AG10803 (cell line): ENCODE measurements at places on chromosomes 3 and 15.
A peak's percentile ranks its signal among the peaks of the same experiment; 100 is the strongest.

GRCh38 chr3:159761848-159762635 lies 226.6 kb upstream of the IL12A start:
- DNase-seq, result peak; percentile 83

- no peak for DNase-seq
Observed at GRCh38 chr3:54065140-54065539, 57.2 kb upstream of the CACNA2D3 start.

DNA sequence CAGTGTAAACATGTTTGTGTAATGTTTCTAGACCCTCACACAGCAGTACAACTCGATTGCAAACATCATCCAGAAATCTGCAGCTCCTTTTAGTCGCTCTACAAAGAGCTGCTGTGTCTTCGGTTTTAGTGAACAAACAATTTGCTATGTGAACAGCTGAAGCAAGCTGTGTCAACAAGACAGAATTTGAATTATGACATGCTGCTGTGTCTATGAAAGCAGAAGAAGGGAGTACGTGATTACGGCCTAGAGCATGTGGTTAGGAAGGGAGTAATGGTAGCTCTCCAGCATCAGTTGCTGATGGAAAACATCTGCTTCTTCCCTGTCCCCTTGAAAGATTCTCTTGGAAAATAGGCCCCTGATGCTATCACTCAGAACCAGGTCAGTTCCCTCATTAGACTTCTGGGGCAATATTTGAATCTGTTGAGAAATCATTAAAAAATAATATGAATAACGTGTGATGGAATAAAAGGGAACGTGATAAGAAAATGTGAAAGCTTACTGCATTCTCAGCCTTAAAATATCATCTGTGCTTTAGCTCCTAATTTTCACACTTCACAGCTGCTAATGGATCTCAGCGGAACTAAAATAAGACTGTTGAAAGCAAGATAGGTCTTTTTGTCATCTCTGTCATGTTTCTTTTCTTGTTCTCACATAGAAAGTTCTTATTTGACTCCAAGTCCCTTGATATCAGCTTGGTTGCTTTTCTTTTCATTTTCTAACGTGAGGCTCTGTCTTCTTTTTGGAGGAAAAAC lies 891.5 kb downstream of the ROBO2 start:
- DNase-seq, result no peak

- no peak for DNase-seq
Observed at GRCh38 chr15:70344666-70345065, 246.9 kb upstream of the TLE3 start.

GRCh38 chr3:12455740-12456139 lies 28.5 kb upstream of the TSEN2 start:
- no peak for DNase-seq

- no peak for DNase-seq
Observed at GRCh38 chr15:45759936-45760335, 125.1 kb downstream of the SQOR start.

DNA sequence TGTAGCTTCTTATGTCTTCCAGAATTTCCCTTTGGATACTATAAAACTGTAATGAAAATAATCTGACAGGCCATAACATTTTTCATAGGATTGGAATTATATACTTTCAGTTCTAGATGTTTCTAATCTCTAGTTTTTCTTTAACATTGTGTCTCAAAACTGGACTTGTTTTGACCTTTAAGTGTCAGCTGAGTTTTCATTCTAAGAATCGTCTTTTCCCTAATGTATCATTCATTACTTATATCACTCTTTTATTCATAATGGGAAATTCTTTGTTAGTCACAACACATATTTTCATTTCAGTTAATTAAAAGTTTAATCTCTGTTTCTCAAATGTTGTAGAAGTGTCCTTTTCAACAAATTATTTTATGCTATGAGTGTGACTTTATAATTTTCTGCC lies 11.9 kb downstream of the GPR171 start:
- DNase-seq, result no peak

DNA sequence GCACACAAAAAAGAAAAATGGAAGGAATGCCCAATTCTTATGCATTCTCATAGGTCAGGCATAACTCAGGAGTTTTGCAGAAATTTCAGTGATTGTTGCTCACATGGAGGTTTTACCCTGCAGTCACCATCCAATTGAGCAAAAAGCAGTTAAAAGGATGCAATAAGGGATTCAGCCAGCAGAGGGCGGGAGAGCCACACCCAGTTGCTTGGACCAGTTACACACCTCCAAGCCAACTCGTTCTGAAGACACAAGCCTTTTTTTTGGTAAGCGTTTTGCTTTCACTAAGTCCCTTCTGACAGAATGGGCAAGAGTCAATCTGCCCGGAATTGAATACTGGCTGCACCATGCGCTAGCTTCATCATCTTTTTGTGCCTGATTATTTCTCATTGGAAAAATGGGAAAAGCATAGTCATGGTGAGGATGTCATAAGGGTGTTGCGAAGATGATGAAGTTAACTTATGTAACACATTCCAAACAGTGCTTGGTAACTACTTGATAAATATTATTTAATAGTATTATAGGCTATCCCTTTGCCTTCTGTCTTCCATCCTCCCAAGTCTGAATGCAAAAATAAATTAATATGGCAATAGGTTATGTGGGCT lies 154.4 kb upstream of the SGO1 start:
- peak; percentile 78 for DNase-seq

DNA sequence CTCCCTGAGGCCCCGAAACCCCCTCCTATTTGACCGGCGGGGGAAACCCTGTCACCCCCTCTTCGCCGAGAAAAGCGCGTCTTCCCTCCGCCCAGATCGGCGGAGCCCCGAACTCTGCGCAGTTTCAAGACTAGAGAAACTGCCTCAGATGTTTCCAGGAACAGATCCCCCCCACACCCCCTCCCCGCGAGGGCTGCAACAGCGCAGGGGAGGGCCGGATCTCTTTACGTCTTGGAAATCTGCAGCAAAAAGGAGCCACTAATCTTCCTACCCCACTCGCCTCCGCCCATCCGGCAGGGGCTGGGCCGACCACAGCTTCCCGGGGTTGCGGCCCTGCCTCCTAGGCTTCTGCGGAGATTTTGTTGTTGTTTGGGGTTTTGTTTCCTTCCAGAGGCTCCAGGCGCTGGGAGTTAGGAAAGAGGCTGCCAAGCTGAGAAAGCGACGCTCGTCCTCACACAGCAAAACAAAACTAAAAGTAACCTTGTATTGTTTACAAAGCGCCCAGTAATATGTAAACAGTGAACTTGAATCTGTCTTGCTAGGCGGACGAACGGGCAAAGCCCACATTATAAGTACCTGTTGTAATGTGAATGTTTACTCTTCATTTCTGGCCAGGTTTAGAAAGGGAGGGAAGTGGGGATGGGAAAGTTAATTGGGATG lies 2.2 kb downstream of the FOXB1 start:
- peak; percentile 15 for DNase-seq

DNA sequence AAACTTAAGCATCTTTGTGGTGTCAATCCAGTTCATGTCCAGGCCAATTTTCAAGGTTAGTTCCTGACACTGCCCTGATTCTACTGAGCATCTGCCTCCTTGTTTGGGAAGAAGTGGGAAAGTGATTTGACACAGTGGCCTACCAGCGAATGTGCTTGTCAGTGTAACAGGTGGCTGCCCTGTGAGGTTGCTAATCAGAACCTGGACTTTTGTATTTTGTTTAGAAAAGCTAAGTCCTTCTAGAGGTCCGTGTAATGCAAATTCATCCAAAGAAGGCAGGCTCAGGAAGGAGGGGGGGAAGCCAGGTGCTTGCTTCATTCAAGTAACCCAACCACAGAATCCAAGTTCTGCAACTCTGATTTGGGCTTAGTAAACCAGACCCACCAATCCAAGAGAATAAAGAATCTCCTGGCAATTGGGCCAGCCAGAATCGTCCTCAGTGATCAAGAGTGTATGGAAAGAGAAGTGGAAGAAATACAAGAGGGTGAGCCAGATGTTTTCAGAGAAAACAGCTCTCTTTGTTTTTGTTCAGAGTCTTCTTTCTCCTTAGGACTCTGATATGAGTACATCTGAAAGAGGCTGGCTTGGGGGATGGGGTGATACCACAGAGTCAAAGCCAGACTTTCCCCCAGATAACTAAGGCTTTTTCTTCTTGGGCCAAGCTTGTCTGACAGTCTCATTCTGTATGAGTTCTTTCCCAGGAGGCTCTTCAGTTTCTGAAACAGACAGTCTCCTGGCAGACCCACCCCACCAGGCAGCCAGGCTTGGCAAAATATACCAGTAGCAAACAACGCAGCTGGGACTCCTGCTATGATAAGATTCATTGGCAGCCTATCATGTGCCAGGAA lies 508.9 kb upstream of the TBL1XR1 start:
- DNase-seq, result no peak

DNA sequence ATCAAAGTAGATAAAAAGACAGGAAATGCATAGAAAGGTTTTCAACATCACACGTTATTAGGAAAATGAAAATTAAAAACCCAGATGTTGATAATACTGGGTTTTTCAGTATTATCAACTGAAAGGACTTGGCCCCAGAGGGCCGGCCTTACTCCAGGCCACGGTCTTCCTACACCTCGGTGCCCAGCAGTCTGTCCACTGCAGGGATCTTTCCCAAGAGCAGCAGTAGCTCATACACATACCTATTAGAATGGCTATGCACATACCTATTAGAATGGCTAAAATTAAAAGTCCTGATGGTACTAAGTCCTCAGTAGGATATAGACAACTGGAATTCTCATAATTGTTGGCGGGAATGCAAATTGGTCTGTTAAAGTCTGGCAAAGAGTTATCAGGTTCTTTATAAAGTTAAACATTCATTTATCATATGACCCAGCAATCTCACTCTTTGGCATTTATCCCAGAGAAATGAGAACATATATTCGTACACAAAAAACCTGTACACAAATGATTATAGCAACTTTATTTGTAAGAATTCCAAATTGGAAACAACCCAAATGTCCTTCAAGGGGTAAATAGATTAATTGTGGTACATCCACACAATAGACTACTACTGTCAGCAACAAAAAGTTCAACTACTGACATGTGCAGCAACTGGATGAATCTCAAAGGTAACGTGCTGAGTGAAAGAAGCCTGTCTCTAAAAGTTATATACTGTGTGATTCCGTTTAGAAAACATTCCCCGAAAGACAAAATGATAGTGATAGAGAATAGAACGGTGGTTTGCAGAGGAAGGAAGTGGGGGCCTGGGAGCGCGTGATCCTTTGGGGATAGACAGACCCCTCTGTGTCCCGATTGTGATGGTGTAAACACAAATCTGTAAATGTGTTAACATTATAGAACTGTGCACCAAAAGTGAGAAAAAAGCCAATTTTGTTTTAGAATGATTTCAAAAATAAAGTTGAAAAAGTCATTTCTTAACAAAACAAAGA lies 62.3 kb downstream of the MCTP2 start:
- DNase-seq, result no peak

GRCh38 chr3:191328962-191329653 lies at the start of gene CCDC50:
Gene CCDC50, plus strand, starts transcription at chr3:191329394. Its CDS starts 281 bp downstream, at chr3:191329675.
- peak; percentile 77 for DNase-seq

GRCh38 chr3:56005196-56005805 lies 463.0 kb downstream of the ERC2 start:
- no peak for DNase-seq

GRCh38 chr3:46271209-46271745 lies 29.0 kb downstream of the CCR3 start:
- no peak for DNase-seq

GRCh38 chr3:174986685-174987084 lies 127.6 kb downstream of the NAALADL2 start:
- DNase-seq, result peak; percentile 33

- DNase-seq, result no peak
Observed at GRCh38 chr3:63150880-63151279, 127.2 kb upstream of the SYNPR start.

GRCh38 chr15:64623347-64623996 lies 151.9 kb downstream of the RBPMS2 start:
- DNase-seq, result peak; percentile 85

DNA sequence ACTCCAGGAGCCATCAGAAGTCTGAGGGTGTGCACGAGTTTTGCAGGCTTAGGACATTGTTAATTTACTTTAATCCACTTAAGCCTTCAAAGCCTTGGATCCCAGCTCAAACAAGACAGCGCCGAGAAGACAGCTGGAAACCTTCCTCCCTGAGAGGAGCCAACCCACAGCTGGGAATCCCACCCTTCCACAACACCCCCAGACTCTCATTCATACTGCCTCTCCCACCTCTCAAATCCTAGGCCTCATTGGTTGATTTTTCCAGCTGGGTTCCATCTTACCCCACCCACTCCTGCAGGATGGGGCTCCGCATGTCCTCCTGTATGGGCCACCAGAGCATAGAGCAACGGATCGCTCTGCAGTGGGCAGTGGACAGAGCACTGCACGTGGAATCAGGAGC lies 80.4 kb downstream of the SEMA5B start:
- no peak for DNase-seq

DNA sequence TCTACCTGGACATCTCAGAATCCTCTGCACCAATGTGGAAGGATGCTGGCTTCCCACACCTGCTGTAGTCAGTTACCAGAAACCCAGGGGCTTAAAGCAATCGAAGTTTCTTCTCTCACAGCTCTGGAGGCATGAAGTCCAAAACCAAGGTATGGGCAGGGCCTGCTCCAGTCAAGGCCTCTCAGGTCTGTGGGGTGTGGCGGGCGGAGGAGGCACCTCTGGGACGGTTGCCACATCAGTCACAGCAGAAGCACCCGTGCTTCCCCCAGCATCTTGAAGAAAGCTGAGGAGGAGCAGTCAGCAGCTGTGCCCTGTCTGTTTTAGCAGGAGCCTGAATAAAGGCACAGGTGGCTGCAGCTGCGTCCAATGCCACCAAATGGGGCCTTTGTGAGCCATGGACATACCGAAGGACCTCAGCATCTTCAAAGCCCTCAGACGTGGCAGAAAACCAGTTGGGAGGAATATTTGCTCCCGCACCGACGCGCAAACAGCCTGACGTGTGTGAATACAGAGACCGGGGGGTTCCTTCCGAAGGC lies 68.9 kb downstream of the TFRC start:
- DNase-seq, result no peak

GRCh38 chr3:152123457-152123856 lies 145.3 kb upstream of the MBNL1 start:
- no peak for DNase-seq

GRCh38 chr15:93040288-93041158 lies 48.5 kb downstream of the RGMA start:
- no peak for DNase-seq

GRCh38 chr3:34842706-34843480 lies 796.4 kb upstream of the ARPP21 start:
- DNase-seq, result no peak

- DNase-seq, result peak; percentile 93
Observed at GRCh38 chr15:44726568-44727484, 9.5 kb upstream of the TRIM69 start.

- peak; percentile 63 for DNase-seq
Observed at GRCh38 chr3:112327371-112327951, 5.5 kb upstream of the CD200 start.

DNA sequence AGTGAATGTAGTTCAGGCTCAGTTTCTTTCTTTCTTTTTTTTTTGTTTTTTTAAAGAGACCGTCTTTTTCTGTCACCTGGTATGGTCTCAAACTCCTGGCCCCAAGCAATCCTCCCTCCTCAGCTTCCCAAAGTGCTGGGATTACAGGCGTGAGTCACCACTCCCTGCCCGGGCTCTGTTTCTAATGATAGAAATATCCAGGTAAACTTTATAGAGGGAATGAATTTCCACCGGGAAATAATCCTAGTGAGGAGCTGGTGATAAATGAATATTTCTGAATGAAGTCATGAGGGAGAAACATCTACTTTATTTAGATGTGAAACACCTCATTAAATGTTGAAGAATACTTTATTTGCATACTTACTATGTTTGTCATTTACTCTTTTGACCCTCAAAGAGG lies 7.2 kb downstream of the RNF13 start:
- DNase-seq, result no peak
